ENCODE measurements at places on chromosomes 12 and 14. TPM values are rescaled to one million over a fixed set of nuclear protein-coding genes. Genes with fewer than 3 reads are reported as not detected.

GRCh38 chr14:78967111-78967809 lies 797.1 kb downstream of the NRXN3 start:
- DNase-seq = no peak
- H3K27me3 ChIP-seq = no peaks in the 10 kb centered on the region
- H3K36me3 ChIP-seq = no peaks in the 10 kb centered on the region
- no peak overlapping the region for H3K27ac ChIP-seq
- H3K4me3 ChIP-seq = no peak overlapping the region

DNA sequence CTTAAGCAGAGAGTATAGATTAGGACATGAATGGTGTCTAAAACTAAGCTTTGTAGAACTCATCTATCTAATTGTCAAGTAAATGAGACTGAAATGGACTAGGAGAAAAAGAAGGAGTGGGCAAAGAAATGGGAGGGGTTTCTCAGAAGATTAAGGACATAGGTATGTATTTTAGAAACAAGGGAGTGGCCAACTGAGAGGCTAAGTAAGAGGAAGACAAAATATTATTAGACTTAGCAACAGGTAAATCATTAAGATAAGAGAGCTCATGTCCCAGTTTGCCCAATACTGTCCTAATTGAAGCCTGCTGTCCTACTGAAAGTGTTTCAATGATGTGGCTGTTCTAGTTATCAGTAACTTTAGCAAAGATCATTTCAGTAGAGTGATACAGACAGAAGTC lies 171.4 kb downstream of the KITLG start:
- no peaks in the 10 kb centered on the region for H3K36me3 ChIP-seq
- H3K27ac ChIP-seq = no peak overlapping the region
- H3K4me1 ChIP-seq = no peaks in the 10 kb centered on the region
- DNase-seq = no peak
- H3K4me3 ChIP-seq = no peak overlapping the region

DNA sequence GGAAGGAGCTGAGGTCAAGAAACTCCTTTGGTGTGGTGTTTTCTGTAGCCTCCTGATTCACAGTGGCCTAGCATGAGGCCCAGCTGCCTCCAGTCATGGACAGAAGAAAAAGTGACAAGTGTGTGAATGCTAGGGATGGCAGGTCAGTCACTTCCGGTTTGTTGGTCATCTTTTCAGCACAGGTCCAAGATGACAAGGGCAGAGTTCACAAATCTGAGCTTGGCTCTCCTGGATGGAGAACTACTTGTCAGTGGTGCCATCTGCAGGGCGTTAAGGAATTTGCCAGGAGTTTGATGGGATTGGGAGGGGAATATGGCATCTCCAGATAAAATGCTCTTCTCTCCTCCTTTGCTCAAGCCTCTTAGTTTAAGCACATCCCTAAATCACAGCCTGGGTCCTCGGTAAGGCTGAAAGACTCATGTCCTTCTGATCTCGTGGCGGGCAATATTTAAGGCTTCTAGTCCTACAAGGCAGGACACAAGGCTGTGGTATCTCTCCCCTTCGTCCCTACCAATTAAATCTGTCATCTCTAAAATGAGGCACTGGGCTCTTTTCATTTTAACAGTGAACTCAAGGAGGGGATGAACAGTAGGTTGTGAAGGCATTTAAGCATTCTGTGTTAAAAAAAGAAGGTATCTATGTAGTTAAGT lies 10.0 kb downstream of the TUBA1B start:
- H3K36me3 ChIP-seq = no peaks in the 10 kb centered on the region
- no peaks in the 10 kb centered on the region for H3K27me3 ChIP-seq
- DNase-seq = peak; percentile 58
- no peak overlapping the region for H3K4me3 ChIP-seq
- no peak overlapping the region for H3K27ac ChIP-seq

- H3K27me3 ChIP-seq = no peaks in the 10 kb centered on the region
- no peak overlapping the region for H3K4me3 ChIP-seq
- H3K36me3 ChIP-seq = no peaks in the 10 kb centered on the region
- peak overlapping the region; percentile 67 for H3K27ac ChIP-seq
- H3K4me1 ChIP-seq = peaks cover 4% of the 10 kb centered on the region
- no peak for DNase-seq
Observed at GRCh38 chr14:70897464-70897863, 9.8 kb upstream of the PCNX1 start.

- no peak overlapping the region for H3K27ac ChIP-seq
- H3K36me3 ChIP-seq = no peaks in the 10 kb centered on the region
- no peaks in the 10 kb centered on the region for H3K27me3 ChIP-seq
- H3K4me1 ChIP-seq = no peaks in the 10 kb centered on the region
- no peak overlapping the region for H3K4me3 ChIP-seq
Observed at GRCh38 chr14:45679853-45680252, 426.9 kb upstream of the MIS18BP1 start.

- peaks cover 6% of the 10 kb centered on the region for H3K27me3 ChIP-seq
- H3K4me1 ChIP-seq = peaks cover 6% of the 10 kb centered on the region
- H3K4me3 ChIP-seq = no peak overlapping the region
- no peak for DNase-seq
Observed at GRCh38 chr14:23694085-23694948, 58.2 kb downstream of the DHRS2 start.

GRCh38 chr14:77108753-77109152 lies 10.7 kb downstream of the CIPC start:
- H3K4me1 ChIP-seq = peaks cover 11% of the 10 kb centered on the region
- no peak for DNase-seq
- H3K4me3 ChIP-seq = no peak overlapping the region
- peaks cover under 1% of the 10 kb centered on the region for H3K36me3 ChIP-seq
- H3K27me3 ChIP-seq = no peaks in the 10 kb centered on the region

DNA sequence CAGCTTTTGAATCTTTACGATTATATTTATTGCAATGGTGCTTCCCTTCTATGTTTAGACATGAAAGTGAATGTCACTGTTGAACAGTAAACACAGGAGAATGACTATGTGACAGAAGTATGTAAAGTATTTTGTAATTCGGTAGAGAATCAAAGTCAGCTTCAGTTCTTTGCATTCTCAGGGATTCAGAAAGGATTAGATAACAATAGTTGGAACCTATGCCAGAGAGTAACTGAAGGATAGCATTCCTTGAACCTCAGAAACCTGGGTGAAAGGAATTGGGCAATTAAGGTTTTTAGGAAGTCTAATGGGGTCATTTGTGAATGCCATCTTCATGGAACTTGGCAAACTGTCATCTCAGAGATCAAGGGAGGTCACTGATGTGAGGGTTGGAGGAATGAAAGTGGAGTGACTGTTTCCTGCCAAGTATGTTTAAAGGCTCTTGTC lies 305.3 kb upstream of the DDHD1 start:
- no peaks in the 10 kb centered on the region for H3K27me3 ChIP-seq
- no peak overlapping the region for H3K27ac ChIP-seq
- no peak overlapping the region for H3K4me3 ChIP-seq
- no peaks in the 10 kb centered on the region for H3K36me3 ChIP-seq
- peaks cover 4% of the 10 kb centered on the region for H3K4me1 ChIP-seq

TEX52 gene
- total RNA-seq = not detected

KCNH5 gene
- not detected for total RNA-seq

ADAM21 gene
- total RNA-seq = not detected

SSPN gene
- total RNA-seq = 12.7 TPM

VPS37B gene
- 126 TPM for total RNA-seq

DNA sequence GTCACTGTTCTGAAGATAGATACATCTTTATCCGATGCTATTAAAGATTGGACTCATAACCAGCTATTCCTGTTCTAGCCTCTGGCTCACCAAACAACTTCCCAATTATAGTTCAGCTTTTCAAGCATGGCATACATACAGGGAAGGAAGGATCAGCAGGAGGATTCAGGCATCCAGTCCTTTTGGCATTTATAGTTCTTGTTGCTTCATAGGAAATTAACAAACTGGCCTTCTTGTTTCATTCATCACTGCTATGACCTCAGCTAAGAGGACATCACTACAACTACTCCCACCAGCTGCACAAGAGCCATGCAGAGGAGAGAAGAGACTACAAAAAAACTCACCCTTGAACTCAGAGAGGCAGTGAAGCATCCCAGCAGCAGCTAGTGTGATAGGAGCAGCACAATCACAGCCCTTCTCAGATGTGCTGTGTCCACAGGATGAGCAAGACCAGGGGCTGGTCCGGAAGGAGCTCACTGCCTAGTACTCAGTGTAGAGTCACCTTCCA lies 100.5 kb downstream of the SPTSSA start:
- no peak for DNase-seq
- peaks cover 5% of the 10 kb centered on the region for H3K4me1 ChIP-seq
- H3K27me3 ChIP-seq = no peaks in the 10 kb centered on the region
- no peaks in the 10 kb centered on the region for H3K36me3 ChIP-seq

- H3K27me3 ChIP-seq = no peaks in the 10 kb centered on the region
- peak overlapping the region; percentile 94 for H3K27ac ChIP-seq
- peaks cover 84% of the 10 kb centered on the region for H3K4me1 ChIP-seq
Observed at GRCh38 chr12:122111089-122111641, 32.6 kb downstream of the MLXIP start.

PACS2 gene
- 79.9 TPM for total RNA-seq

VRTN gene
- total RNA-seq = not detected

DNA sequence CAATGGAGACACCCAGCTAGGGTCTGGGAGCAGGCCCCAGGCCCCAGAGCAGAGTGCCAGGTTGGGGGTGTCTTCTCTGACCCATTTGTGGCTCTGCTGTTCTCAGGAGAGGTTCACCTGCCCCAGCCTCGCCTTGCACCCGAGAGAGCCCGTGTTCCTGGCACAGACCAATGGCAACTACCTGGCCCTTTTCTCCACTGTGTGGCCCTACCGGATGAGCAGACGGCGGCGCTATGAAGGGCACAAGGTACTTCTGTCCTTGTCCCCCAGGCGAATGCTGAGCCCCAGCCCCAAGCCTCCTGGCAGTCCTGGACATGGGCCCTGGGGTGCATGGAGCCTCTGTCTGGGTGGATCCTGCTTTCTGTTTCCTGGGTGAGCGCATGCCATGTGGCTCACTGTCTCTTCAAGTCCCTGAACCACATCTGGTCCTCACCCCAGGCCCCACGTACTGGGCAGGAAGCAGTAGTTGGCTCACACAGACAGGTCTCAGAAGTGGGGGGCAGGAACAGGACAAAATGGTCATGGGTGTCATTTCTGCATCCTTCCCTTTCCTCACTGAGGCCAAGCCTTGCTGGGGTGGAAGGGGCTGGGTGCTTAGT lies 58.2 kb downstream of the BEGAIN start:
- H3K4me1 ChIP-seq = peaks cover 12% of the 10 kb centered on the region
- no peak overlapping the region for H3K27ac ChIP-seq
- H3K27me3 ChIP-seq = no peaks in the 10 kb centered on the region
- H3K36me3 ChIP-seq = no peaks in the 10 kb centered on the region
- DNase-seq = no peak

Data from transverse colon (tissue), 4 donors.